ENCODE measurements at places on chromosomes 7 and 10.

- DNase-seq, result peak; percentile 12
Observed at GRCh38 chr10:74213571-74214162, 62.6 kb downstream of the ADK start.

DNA sequence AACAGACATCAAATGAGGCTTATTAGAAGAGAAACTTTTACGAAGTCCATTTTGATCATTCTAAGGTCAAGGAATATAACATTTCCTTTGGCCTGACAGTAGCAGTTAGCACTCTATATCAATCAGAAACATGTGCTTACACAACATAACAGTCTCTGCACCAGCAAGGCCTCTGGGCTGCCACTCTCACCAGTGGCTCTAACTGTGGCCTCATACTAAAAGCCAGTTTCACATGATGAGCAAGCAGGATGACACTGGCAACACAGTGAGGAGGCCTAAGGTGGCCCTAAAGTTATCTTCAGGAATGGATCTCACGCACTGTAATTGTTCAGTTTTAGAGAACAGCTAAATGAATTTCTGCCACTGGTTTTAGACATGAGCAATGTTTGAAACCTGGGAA lies 126.8 kb downstream of the COBL start:
- no peak for DNase-seq

DNA sequence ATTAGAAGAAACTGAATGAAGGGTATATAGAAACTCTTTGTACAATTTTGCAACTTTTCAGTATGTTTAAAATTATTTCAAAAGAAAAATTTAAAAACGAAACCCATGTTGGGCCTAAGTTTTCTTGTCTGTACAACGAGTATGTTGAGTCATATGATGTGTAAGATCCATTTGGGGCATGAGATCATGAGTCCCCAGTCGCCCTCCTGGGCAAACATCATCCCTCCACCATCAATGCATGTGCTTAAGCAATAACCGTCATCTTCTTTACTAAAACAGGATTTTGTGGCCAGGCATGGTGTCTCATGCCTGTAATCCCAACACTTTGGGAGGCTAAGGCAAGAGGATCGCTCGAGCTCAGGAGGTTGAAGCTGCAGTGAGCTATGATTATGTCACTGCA lies 54.2 kb upstream of the CDCA7L start:
- DNase-seq, result no peak

DNA sequence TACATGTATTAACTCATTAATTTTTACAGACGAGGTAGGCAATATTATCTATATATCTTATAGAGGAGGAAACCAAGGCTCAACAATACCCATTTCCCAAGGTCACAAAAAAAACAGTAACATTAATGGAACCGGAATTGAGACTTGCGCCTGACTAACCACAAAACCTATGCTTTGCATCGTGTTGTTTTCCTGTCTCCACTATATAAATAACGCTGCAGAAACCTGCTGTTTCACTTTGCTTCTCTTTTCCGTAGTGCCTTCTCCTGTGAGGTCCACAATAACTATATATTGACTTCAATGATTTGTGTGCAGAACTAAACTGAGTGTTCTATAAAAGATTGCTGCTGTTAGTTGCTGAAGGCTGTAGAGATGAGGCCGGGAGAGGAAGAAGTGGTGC lies 97.7 kb upstream of the RPA3 start:
- no peak for DNase-seq

DNA sequence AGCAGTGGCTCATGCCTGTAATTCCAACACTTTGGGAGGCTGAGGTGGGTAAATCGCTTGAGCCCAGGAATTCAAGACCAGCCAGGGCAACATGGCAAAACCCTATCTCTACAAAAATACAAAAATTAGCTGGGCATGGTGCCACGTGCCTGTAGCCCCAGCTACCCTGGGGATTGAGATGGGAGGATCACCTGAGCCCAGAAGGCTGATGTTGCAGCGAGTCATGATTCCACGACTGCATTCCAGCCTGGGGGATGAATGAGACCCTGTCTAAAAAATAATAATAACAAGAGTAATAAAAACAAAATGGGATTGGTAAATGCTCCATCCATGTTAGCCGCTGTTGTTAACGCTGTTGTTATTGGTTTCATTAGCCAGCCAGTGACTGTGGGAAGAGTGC lies 1.3 kb upstream of the HKDC1 start:
- DNase-seq, result no peak

GRCh38 chr7:92715963-92716362 lies 120.4 kb downstream of the CDK6 start:
- no peak for DNase-seq

DNA sequence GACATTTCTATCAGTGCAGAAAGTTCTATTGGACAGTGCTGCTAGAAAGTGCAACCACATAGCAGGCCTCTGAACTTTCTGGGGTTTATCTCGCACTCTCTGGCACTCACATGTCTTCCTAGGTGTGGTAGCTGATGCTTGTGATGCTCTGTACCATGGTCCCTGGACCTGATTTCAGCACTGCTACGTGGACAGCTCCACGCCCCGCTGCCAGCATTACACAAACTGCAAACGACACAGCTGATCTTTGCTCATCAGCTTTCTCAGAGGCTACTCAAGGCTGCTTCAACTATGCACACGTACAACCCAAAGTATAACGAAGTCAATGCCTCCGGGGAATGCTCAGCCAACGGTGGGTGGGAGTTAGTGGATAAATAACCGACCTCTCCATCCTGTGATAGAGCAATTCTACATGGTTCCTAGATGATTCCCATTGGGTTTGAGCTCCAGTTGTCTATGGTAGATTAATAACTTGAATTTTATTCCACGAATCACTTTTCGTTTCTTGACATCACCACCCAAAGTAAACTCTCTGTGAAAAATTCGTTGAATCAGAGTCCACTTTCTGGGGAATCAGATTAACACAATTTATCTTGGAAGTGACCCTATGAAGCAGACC lies 302.5 kb downstream of the ACTR3B start:
- DNase-seq, result no peak

- DNase-seq, result no peak
Observed at GRCh38 chr7:81267508-81267907, 348.7 kb upstream of the SEMA3C start.

DNA sequence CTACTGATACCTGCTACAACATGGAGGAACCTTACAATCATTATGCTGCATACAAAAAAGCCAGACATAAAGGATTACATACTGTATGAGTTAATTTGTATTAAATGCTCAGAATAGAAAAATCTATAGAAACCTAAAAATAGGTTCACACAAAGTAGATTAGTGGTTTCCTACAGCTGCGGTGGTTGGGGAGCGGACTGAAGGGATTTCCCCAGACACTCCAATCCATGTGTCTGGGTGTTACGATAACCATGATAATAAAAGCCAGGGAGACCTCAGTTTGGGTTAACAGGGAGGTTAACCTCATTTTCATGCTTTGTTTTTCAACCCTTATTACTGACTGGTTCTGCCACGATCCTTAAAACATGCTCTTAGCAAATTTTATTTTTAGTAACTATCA lies 355.9 kb downstream of the KCNMA1 start:
- no peak for DNase-seq

DNA sequence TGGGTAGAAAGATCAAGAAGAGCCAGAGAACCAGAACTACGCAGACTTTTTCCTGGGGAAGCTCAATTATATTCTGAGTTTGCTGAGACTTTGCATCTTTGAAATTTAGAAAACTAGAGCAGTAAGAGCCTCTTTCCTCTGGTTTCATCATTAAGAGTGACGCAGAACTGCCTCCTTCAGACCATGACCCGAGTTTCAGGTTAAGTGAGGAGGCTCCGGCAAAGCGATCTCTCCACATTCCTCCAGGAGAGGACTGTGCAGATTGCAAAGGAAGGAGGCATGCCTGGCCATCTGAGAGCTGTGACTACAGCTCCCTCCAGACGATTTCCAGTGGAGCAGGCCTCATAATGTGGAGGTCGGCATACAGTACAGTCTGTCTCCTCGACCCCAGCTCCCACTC lies 115.8 kb upstream of the LANCL2 start:
- no peak for DNase-seq

- peak; percentile 23 for DNase-seq
Observed at GRCh38 chr7:42107484-42108240, 129.3 kb downstream of the GLI3 start.

DNA sequence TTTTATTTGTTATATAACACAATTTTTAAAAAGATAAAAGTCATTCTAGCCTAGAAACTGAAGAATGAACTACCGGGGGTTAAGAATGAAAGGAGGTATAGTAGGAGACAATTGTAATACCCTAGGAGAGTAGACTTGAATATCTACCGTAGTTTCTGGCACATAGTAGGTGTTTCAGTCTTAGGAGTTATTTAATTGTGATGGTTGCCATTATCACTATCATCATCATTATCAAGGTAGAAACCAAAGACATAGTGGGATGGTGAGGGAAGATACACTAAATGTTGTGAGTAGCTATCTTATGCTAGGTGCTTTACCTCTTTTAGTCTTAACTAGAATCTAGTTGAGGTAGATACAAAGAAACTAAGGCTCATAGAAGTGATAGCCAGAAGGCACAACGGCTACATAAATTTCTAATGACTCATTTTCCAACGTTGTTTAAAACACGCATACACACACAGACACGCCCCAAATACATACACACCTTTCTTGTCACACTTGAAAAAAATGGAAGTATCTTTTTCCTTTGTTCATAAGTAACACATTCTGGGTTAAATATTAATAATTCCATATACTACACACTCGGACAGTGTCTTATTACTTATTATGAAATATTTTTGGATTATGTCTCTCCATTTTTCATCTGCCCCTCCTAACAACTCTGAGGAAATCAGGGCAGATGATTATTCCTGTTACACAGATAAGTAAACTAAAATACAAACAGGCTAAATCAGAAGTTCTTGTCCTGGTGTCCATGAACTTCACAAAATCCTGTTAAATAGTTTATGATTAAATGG lies 2.0 kb upstream of the ANLN start:
- DNase-seq, result no peak

DNA sequence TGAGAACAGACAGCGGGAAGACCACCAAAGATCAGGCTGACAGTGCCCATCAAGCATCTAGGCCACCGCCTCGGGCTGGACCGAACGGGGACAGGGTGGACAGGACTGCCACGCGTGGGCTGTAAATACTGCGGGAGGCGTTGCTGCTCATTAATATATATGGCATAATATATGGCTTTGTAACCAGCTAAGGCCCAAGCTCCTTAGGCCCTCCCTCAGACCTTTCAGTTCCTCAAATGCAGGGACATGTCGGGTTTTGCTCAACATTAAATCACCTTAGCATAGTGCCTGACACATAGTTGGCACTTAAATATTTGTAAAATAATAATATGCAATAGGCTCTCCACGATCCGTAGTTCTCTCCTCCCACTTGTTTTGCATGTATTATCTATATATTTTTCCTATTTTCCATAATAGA lies 402 bp upstream of the TMEM168 start:
- DNase-seq, result no peak

- no peak for DNase-seq
Observed at GRCh38 chr7:94350734-94351133, 44.0 kb upstream of the COL1A2 start.

DNA sequence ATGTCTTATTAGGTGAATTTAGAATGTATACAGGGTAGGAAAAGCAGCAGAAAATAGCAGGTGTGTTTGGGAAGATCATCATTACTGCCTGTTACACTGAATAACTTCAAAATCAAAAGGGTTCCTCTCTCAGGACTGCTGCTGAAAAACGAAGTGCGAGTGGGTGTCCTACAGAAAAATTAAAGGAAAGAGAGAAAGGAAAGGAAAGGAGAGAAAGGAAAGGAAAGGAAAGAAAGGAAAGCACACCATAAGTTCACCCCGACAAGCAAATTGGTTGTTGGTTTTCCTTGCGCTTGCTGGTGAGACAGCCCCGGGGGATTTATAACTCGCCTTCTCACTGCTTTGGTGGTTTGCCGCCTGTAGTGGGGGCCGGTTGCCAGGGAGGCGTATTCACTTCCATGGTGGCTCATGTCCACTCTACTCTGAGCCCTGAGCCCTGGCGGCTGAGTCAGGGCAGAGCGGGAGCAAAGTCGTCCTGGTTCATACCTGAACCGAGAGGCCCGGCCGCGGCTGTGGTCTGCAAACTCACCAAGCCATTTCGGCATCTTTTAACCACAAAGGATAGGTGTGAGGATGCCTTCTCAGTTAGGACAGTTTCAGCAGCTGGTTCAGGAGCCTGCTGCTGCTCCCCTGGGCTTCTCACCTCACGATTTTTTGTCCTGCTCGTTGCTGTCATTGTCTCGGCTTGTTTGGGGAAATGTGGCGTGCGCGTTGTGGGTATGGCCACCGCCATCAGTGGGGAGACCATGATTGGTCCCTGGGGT lies 26.1 kb downstream of the INPP5A start:
- DNase-seq, result no peak

DNA sequence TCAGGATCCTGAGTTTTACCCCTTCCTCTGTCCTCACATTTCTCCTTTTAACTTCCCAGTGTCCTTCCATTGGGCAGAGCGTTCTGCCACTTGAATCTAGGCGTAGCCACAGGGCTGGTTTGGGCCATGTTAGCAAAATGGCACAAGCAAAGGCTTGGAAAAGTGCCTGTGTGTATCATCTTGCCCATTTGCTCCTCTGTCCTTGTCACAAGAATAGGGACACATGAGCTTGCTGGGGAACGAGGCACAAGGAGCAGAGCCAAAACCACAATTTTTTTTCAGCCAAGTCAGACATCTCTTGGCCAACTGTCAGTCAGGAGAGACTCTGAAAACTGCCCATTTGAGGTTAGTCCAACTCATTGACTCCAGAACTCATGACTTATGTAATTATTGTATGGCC lies 285.2 kb downstream of the ZNF248 start:
- DNase-seq, result no peak

DNA sequence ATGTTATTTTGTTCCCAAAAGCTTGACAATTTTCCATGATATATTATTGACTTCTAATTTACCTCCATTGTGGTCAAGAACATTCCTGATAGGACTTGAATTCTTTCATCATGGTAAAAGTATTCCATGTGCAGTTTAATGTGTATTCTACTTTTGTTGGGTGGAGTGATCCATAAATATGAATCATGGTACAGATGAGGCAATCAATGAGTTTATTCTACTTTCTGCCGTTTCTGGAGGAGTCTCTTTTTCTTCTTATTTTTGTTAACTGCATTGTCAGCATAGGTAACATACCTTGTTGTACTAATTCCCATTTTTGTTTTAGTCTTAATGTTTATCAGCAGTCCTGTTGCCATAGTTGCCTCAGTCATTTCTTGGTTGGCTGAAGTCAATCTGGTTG lies 69.6 kb downstream of the SHOC2 start:
- no peak for DNase-seq

- DNase-seq, result no peak
Observed at GRCh38 chr10:86357041-86357440, 9.6 kb downstream of the GRID1 start.

- DNase-seq, result no peak
Observed at GRCh38 chr7:139639563-139639962, 116.1 kb downstream of the CLEC2L start.

GRCh38 chr10:50210876-50211275 lies 40.4 kb downstream of the ASAH2 start:
- no peak for DNase-seq

GRCh38 chr10:6416892-6417512 lies 163.1 kb downstream of the PRKCQ start:
- DNase-seq, result no peak

GRCh38 chr10:79310200-79310865 lies 36.9 kb upstream of the PPIF start:
- DNase-seq, result peak; percentile 14

GRCh38 chr7:91949221-91950009 lies 8.8 kb downstream of the AKAP9 start:
- DNase-seq, result no peak

GRCh38 chr7:111394891-111395290 lies 167.4 kb downstream of the IMMP2L start:
- no peak for DNase-seq

- no peak for DNase-seq
Observed at GRCh38 chr7:81583882-81584533, 185.8 kb downstream of the HGF start.

Data from heart right ventricle (tissue), 16 donors.